NCI-H524 (cell line): ENCODE measurements at places on chromosomes 16 and 17.

DNA sequence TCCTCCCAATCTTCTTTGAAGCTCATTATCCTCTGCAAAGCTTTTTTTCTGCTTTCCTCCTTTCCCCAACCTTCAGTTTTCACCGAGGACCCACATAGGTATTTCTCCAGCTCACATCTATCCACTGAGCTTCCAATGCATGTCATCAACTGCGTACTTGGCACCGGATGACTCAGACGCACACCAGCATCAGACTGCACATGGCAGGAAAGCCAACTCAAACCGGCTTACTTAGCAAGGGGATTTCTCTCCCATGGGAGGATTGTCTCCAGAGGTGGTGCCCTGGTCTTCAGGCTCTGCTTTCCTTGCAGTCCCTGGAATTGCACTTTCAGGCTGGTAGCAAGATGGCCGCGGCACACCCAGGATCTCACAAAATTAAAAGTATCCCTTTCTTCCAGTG lies 1.7 kb upstream of the AKTIP start:
- DNase-seq, result no peak

- DNase-seq, result no peak
Observed at GRCh38 chr17:62911114-62911513, 54.9 kb upstream of the TANC2 start.

DNA sequence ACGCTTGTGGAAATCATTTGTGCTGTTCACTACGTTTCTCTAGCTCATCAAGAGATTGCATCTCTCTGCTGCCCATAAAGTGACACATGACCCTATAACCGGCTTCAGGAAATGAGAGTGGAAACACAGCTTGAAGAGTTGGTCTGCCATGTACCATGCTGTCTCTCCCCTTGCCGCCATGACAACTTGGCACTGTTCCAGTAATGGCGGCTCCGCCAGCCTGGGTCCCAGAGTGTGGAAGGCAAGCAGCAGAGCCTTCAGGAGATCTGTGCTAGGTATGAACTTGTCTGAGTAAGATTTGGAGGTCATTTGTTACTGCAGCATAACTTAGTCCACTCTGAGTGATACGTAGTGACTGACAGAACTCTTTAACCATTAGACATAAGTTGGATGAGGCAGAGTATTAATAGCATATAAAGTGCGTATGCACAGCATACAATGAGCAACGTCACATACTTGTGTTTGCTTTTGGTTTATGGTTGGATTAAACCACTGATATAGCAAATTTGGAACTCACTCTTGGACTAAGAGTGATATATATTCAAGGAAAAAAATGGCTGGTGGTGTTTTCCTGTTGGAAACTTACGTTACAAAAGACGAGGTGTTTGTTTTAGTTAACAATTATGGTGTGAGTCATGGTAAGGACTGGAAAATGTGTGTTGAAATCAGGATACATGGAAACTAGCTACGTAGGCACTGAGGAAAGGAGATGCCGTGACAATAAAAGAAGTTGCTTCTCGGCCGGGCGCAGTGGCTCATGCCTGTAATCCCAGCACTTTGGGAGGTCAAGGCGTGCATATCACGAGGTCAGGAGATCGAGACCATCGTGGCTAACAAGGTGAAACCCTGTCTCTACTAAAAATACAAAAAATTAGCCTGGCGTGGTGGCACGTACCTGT lies 24.4 kb upstream of the PMP22 start:
- no peak for DNase-seq

DNA sequence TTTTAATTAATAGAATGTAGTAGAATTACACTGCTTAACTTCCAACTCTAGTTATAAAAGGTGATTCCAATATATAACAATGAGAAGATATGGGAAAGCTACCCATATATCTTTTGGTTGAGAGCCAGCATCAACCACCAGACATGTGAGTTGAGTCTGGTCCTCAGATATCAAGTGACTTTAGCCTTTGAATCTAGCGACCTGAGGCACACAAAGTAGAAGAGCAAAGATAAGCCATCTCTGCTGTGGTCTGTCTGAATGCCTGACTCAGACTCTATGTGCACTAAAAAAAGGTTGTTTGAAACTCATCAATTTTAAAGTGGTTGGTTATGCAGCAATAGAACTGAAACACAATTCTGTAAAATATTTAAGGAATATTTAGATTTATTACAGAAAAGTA lies 492.5 kb upstream of the SOX9 start:
- no peak for DNase-seq

DNA sequence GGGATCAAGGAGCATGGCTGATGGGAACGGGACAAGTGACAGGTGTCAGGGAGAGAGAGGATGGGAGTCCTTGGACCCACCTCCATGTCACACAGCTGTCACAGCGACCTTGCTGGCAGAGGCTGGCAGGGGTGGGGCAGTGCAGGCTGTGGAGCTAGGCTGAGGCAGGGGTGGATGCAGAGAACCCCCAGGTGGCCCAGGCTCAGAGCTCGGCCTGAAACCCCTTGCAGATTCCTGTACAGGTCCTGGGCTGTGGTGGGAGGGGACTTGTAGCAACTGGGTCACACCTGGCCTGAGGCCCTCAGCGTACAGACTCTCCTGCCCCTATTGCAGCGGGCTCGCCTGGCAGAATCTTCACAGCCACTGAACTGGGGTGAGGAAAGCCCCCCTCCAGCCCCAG lies 174.1 kb downstream of the NTN1 start:
- DNase-seq, result peak; percentile 55

DNA sequence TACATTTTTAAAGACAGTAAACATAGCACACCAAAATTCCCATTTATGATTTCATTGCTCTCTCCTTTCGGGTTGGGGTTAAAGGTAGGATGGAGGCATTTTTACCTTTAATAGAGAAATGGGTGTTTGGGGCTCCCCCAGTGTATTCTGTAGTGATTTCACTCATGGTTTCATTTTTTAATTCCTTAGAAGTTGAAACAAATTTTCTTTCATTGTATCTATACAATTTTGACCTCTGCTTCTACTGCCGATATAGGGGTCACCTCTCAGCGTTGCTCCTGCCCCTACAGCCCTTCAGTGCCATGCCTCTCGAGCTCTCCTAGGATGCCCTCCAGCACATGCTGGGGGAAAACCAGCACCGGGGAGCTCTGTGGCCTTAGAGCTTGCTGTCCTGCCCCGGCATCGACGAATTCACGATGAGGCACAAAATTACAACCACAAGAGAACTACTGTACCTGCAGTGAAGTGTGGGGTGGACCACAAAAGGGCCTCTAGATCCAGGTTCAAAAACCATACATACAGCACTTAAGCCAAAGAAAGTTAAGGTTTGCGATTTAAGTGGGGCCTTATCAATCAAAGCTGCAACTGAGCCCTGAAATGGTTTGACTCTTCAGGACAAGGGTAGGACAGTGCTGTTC lies 39.3 kb downstream of the LITAFD start:
- DNase-seq, result no peak

DNA sequence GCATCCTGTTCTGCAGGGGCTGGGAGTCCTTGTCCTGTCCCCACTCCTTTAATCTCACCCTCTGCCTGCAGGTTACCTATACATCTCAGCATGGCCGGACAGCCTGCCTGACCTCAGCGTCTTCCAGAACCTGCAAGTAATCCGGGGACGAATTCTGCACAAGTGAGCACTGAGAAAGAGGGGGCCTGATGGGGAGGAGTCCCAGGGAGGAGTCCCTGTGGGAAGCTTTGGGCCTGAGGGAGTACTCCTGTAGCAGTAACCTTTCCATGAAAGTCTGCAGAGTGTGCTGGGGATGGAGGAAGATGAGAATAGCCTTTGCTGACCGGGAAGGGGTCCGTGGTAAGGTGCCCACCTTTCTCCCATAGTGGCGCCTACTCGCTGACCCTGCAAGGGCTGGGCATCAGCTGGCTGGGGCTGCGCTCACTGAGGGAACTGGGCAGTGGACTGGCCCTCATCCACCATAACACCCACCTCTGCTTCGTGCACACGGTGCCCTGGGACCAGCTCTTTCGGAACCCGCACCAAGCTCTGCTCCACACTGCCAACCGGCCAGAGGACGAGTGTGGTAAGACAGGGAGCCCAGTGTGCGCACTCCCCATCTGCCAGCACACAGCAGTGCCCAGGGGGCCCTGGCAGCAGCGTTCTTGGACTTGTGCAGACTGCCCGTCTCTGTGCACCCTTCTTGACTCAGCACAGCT lies 14.8 kb downstream of the MIEN1 start:
- no peak for DNase-seq

DNA sequence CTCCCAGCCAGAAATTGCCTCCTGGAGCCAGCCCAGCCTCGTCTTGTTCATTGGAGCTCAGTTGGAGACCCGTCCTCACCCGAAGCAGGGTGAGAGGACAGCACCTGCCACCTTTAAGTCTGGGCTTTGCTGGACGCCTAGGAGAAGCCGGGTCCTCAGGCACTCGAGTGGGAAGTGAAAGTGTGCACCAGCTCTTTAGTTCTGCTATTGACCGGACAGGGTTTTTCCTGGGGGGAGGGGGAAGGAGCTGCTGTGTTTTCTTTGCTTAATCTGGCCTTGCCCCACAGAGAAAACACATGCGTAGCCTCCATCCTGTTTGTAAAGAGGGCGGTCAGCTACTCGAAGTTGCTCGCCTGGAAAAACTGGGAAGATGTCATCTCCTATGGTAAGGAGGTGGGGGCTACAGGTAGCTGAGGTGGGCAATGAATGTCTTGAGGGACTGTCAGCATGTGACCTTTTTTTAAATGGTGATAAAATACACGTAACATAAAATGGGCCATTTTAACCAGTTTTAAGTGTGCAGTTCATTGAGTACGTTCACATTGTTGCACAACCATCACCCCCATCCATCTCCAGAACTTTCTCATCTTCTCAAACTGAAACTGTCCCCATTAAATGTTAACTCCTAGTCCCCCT lies 34.4 kb downstream of the CMIP start:
- DNase-seq, result no peak

- DNase-seq, result peak; percentile 74
Observed at GRCh38 chr17:79019632-79020584, 4.1 kb upstream of the C1QTNF1 start.

DNA sequence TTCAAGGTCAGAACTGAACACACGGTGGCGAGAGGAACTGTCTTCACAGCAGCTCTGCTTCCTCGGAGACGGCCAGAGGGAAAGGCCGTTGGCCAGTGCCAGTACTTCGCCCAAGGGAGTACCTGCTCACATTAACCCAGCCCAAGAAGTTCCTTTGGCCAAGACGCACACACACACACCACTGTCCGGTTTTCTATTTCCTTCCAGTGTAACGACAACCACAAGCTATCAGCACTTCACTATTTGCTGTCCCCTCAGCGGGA lies 744 bp upstream of the GGNBP2 start:
- DNase-seq, result peak; percentile 65

DNA sequence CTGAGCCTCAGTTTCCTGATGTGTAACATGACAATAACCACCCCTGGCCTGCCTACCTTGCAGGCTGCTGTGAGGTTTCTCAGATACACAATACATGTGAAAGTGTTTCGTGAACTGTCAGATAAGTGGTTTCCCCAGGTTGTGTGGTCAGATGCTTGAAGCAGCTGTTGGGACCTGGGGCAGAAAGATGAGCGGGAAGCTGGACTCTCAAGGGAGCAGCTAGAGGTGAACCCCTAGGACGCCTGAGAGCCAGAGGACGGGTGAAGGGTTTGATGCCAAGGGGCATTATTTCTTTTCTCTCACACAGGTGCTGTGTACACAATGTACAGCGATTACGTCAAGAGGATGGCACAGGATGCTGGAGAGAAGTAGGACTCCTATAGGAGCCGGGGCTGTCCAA lies 2.3 kb downstream of the HIGD1B start:
- no peak for DNase-seq

DNA sequence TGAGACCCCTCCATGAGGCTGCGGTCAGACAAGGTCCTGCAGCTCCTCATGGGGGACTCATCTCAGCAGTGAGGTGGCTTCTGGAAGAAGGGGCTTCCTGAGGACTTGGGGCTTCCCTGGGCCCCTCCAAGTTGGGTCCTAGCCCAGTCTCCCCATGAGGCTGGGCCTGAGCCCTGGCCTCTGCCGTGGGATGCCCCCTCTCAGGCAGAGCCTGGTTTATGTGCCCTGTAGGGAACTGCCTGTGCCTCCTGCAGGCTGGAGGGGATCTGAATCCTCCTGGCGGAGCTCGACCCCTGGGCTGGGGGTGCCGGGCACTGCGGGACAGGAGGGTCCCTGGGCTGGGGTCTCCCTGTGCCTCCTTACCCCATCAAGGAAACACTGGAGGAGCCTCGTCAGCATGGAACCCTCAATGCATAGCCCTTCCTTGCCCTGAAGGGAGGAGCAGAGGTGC lies 45.8 kb downstream of the TNFRSF13B start:
- no peak for DNase-seq
